ENCODE measurements at places on chromosomes 2 and 18. TPM values are rescaled to one million over a fixed set of nuclear protein-coding genes. Genes with fewer than 3 reads are reported as not detected.

- no peaks in the 10 kb centered on the region for H3K27me3 ChIP-seq
- H3K4me1 ChIP-seq: peaks cover 22% of the 10 kb centered on the region
- H3K36me3 ChIP-seq: peaks cover 5% of the 10 kb centered on the region
- peak overlapping the region; percentile 35 for H3K4me3 ChIP-seq
- DNase-seq: peak; percentile 62
These were observed 96.2 kb downstream of the TPO start for GRCh38 chr2:1509271-1510065.

DNA sequence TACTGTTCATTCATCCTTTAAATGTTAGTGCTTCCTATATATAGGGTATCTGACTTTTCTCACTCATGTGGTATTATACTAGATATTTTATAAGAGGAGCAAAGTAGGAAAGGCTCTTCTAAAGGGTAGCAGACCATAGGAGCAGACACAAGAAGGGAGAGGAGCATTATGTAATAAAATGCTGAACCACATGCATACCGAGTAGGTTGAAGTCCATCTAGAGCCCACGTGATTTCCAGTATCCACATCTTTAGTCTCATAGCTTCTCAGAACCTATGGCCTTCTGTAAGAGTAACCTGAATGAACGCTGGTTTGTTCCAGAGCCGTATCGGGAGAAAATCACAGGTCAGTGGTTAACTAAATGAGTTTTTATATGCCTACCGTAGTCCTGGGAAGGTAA lies 85.9 kb downstream of the MAP3K20 start:
- DNase-seq: no peak
- peaks cover 8% of the 10 kb centered on the region for H3K27me3 ChIP-seq
- no peak overlapping the region for H3K4me3 ChIP-seq
- peaks cover 4% of the 10 kb centered on the region for H3K36me3 ChIP-seq

The ANKRD29 gene
- not detected for total RNA-seq

DNA sequence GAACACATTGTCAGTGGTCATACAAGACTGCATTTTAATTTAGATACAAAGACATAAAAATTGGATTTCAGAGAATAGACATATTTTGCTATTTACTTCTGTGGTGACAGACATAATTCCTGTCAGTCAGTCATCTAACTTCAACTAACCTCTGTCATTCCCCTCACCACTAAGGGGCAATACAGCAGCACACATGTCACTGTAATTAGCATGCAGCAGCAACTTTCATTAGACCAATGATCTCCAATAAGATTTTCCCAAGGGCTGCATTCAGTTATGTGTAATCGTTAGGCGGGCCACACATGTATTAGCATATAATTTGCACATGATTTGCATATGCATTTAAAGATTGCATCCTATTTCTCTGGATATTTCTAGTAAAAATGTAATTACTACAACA lies 624.5 kb downstream of the NR4A2 start:
- DNase-seq: no peak
- H3K36me3 ChIP-seq: no peaks in the 10 kb centered on the region
- no peak overlapping the region for H3K4me3 ChIP-seq

DNA sequence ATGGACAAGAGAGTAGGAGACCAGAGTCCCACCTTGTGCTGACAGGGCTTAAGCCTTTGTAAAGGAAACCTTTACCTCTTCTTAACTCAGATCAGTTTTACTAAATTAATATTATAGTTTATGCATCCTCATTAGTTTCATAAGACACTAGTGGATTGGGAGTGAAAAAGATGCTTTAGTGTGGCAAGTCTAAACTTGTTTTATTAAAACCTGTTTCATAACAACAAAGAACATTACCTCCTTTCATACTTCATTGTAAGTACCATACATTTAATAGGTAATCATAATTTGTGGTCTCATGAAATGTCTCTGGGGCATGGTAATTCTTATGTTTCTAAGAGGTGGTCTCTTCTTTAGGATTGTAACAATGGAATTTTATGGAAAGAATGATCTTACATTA lies 63.4 kb downstream of the PIKFYVE start:
- no peak for DNase-seq
- no peaks in the 10 kb centered on the region for H3K27me3 ChIP-seq
- H3K27ac ChIP-seq: no peak overlapping the region
- H3K36me3 ChIP-seq: peaks cover 63% of the 10 kb centered on the region

DNA sequence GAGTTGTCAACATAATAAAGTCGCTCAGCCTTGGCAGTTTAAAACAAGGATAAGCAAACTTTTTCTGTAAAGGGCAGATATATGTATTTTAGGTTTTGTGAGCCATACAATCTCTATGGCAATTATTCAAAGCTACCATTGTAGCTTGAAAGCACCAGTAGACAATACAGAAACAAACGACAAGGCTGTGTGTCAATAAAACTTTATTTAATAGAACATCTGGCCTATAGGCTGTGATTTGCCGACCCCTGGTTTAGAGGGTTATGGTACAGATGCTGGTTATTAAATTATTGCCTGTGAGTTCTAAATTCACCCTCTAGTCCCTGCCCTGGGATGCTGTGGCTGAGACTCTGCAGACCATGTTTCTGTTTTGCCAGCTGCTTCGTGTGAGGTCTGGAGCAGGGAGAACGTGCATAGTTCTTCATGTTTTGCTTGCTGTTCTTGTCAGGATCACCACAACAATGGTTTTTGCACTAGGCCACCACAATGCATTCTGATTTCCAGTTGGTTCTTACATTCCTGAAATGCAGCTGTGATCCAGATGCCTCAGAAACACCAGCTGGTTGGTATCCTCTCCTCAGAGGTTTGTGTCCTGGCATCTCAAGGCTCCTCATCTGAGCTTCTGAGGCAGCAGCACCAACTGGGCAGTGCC lies 46.6 kb downstream of the ICOS start:
- H3K36me3 ChIP-seq: no peaks in the 10 kb centered on the region
- no peak overlapping the region for H3K27ac ChIP-seq
- DNase-seq: no peak
- peaks cover 3% of the 10 kb centered on the region for H3K27me3 ChIP-seq
- H3K4me1 ChIP-seq: peaks cover 39% of the 10 kb centered on the region

The NFU1 gene
- total RNA-seq: 57.9 TPM

- no peak overlapping the region for H3K27ac ChIP-seq
- H3K27me3 ChIP-seq: peaks cover 25% of the 10 kb centered on the region
- no peak for DNase-seq
- H3K4me1 ChIP-seq: no peaks in the 10 kb centered on the region
- no peak overlapping the region for H3K4me3 ChIP-seq
- H3K36me3 ChIP-seq: no peaks in the 10 kb centered on the region
These were observed 69.0 kb upstream of the C2orf15 start for GRCh38 chr2:99072551-99072950.

The GAD1 gene
- 41.4 TPM for total RNA-seq

The TSPYL6 gene
- total RNA-seq: not detected

The CKAP2L gene
- total RNA-seq: 27.2 TPM

DNA sequence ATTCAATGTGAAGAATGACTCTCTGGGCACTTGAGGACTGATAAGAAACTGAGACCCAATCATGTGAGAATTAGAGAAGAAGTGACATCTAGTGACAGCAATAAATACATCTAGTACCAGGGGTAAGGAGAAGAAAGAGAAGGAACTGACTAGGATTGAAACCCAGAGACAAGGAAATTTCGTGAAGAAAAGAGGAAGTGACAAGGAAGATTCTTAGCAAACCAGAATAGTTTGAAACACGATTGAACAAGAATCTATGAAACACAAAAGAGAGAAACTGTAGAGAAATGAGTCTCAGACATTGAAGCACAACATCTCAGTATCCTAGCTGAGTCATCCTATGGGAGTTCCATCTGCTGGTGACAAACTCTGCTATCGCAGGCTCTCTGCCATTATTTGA lies 571.9 kb upstream of the PKDCC start:
- H3K27me3 ChIP-seq: no peaks in the 10 kb centered on the region
- H3K36me3 ChIP-seq: no peaks in the 10 kb centered on the region
- H3K4me3 ChIP-seq: no peak overlapping the region
- no peaks in the 10 kb centered on the region for H3K4me1 ChIP-seq

Measured in activated T-helper 2 cell treated with anti-CD3 and anti-CD28 coated beads, Interferon-gamma antibody, Interleukin-2, Interleukin-4, amounts not matched to agents 10 μg/mL and 5 μg/mL and 100 μg/mL, durations not matched to agents 14 hours and 24 hours and 36 hours (primary cell).